ENCODE measurements at places on chromosomes 12 and 14.

- no peak for DNase-seq
These were observed 6.8 kb downstream of the KRT71 start for GRCh38 chr12:52546126-52546525.

DNA sequence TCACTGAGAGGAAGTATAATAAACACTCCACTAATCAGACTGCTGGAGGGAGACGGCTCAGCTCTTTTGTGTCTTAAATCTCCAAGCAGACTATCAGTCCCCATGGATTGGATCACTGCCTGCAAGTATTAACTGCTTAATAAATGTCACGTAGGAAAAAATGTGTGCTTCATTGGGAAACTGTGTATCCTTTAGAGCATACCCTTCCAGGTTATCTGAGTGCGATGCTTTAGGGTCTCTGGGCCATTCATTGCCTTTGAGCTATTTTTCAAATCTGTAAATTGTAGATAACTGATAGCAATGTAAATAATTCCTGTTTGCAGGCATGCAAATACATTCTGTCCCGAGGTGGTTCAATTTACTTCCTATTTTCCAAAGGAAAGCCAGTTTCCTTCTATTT, 45.0 kb upstream of the VASH1 start:
- no peak for DNase-seq

DNA sequence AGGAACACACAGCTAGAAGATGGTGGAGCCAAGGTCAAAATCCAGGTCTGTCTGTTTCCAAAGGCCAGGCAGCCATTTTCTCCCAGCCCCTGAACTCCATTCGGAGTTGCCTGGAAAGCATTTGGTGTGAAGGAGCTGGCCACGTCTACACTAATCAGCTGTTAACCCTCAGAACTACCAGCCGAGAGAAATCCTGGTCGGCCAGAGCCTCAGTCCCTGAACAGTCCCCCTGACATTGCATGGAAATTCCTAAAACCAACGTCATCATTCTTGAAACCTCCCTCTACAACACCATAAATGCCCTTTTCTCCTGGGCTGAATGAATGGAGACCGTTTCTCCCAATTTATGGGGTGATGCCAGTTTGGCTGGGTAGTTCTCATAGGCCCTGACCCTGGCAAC, 245.6 kb downstream of the SLC41A2 start:
- DNase-seq = no peak

- DNase-seq = no peak
These were observed 310.2 kb downstream of the CCDC91 start for GRCh38 chr12:28500373-28501024.

DNA sequence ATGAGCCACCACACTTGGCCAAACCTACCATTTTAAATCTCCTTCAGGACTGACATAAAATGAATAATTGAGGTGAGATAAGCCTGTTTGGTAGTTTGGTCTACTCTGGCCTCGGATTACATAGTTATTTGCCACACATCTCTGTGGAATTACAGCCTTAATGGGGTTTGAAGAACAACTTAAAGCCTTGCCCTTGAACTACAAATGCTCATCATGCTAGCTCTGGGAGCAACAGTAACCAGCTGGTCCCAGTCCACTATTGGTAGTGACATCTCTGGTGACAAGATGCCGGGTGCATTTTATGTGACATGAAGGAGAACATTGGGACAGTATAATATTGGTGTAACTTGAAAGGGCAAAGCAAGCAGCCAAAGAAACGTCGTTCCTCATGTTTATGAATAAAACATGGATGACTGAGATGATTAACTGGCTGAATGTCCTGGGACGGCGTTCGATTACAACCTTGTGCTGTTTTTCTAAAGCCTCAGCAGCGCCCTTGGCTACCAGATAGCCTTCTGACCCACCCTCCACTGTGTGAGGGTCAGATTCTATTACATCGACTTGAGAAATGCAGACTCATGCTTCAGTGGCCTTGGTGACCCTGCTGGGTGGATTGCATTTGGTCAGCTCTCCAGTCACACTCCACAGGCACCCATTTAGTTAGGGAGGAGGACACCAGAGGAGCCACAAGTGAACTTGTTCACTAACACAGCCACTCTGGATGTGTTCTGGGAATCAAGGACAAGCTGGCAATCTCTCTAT, 41.5 kb downstream of the BEST3 start:
- DNase-seq = no peak

DNA sequence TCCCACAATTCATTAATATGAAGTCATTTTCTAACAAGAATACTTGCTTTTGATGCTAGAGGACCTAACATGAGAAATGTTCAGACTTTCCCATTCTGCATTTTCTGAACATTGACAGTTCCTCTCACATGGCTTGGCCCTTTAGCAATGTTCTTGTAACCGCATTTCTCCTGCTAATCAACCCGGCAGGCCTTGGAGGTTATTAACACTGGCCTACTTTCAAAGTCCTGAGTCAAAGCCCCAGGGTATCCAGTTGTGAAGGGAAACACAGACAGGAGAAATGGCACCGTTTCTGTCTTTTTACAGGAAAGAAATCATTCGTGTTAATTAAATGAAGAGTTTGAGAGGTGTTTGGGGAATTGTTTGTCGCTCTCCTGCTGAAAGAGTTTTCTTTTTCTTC, 446.5 kb upstream of the MIS18BP1 start:
- no peak for DNase-seq

GRCh38 chr12:68263366-68263765, 10.0 kb upstream of the IL22 start:
- DNase-seq = no peak

DNA sequence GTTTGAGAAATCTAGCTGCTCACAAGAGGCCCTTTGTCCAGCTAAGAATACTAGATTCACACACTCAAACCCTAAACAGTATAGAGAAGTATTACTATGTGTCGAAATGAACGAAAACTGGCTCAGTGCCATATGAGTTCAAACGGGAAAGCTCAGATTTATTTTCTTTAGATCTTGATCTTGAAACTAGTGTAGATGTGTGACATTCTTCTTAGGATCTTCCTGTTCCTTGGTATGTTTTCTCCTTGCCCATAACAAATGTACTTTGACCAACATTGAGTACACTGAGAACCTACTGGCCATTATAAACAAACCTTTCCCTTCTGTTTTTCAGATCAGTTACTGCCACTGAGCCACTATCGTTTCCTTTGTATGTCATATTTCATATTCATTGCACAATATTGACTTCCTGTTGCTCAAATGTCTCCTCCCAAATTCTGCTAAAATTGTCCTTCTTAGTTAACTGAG, 21.3 kb downstream of the MYBPC1 start:
- DNase-seq = no peak

- DNase-seq = no peak
These were observed 76.4 kb upstream of the DICER1 start for GRCh38 chr14:95233702-95234241.

GRCh38 chr12:105315726-105316125, 14.8 kb upstream of the C12orf75 start:
- no peak for DNase-seq

DNA sequence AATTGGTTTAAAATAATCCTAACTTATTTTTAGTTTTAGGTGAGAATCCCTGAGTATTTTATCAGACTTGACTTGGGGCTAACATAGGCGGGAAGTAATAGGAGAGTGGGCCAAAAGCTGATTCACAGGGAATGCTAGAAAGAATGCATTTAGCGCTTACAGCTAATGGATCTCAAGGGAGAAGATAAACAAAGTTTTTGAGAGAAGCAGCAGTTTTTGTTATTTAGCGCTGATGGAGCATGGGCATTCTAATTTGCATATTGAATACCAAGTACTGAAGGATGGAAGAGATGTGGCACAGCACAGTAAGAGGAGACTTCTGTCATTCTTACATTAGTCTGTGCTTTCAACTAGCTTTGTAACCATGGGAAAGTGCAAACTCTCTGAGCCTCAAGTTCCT, 436.0 kb upstream of the FBXO33 start:
- no peak for DNase-seq

DNA sequence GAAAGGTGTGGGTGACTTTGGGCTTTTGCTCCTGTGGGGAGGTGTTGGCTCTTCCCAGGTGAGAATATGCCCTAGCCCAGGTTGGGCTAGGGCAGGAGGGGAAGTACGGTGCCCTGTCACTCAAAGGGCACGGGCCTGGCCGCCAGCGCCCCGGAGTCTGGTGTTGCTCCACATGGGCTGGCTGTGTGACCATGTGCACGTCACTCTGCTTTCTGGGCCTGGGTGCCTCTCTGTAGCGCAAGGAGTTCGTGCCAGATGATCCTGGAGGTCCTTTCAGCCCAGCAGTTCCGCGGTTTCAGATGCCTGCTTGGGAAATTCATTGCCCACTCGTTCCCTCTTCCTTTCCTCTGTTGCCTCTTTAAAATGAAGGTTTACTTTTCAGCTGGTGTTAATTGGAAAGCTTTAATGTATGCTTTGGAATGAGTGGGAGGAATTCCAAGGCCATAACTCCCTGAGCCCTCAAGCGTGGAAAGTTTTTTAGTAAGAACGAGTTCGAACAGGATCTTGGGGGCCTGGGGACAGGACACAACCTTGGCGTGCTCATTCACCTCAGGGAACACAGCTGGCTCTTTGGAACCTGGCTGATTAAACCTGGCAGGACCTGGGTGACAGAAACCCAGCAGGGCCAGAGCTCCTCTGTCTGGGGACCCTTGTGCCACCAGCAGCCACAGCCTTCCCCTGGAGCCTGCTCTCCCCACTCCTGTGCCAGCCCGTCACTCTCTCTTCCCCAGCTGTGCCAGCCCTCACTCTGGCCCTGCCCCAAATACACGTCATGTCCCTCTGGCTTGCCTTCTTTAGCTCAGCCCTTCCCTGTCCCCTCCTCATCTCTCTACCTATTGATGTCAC, 42.8 kb downstream of the TSPAN9 start:
- DNase-seq = no peak

DNA sequence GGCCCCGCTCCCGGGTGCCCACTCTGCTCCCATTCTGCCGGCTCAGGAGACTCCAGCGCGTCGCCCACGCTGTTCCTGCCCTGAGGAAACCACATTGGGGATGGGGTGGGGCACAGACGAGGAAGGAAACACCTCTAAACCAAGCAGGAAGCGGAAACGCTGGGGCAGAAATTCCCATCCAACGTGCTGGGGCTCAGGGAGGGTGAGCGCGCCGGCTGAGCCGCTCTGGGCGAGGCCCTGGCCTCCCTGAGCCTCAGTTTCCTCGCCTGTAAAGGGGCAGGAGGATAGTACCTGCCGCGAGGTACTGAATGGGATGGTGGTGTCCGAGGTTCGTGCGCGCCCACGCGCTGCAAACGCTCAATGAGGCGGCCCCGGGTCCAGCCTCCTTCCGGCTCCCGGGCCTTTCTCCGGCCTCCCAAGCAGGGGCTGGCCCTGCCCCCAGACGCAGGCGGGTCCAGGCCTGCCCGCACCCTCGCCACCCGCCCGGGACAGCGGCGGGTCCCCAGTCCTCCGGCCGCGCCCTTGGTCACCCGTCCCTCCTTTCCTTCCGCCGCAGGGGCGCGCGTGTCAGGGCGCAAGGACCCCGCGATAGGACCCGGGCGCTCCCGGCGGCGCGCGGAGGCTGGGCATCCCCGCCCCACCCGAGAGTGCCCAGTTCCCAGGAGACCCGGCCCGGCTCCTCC, 673 bp downstream of the BEGAIN start:
- DNase-seq = peak; percentile 32

DNA sequence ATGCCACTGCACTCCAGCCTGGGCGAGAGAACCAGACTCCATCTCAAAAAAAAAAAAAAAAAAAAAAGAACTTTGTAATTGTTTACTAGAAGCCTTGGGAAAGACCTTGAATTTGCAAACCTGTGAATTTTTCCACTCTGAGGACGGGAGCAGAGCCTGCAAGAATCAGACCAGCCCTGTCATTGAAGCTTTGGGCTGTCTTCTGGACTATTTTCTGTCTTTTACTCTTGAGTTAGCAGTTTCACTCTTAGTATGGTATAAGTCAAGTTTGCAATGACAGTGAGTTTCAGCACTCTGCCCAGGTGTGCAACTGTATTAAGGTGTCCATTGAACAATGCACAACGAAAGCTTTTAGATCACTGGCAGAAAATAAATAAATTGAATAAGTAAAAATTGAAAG, 81.4 kb upstream of the KRAS start:
- no peak for DNase-seq

DNA sequence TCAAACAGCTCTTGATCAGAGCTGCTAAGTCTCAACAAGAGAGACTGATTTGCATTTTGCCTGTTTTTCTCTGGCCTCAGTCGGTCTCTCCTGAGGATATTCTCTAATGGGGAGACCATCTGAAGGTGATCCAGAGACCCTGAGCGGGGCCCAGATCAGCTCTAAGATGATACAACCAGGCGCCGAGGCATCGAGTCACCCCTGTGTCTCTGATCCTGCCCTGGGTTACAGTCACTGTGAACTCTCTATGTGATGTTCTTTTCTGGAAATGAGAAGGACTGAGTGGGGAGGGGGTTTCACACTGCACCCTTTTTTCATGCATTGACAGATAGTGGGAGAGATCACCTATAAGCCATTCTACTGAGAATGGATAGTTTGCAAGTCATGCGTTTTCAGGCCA, 247.6 kb upstream of the PWP1 start:
- no peak for DNase-seq

DNA sequence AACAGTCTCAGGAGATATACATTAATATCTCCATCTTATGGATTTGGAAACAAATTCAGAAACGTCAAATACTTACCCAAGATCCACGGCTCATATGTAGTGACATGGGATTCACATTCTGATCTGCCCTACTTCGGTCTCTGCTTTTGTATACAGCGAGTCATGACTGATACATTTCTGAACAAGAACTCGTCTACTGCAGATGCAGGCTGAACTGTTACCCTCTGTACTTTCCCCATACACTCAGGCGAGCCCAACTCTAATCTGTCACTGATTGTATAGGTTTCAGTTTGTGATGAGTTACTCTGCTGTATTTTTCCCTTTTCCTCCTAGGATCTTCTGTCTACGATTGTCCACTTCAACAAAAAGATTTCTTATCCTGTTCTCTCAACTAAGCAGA, 441.6 kb downstream of the CCDC91 start:
- no peak for DNase-seq

GRCh38 chr12:52543985-52544883, 8.7 kb downstream of the KRT71 start:
- no peak for DNase-seq

DNA sequence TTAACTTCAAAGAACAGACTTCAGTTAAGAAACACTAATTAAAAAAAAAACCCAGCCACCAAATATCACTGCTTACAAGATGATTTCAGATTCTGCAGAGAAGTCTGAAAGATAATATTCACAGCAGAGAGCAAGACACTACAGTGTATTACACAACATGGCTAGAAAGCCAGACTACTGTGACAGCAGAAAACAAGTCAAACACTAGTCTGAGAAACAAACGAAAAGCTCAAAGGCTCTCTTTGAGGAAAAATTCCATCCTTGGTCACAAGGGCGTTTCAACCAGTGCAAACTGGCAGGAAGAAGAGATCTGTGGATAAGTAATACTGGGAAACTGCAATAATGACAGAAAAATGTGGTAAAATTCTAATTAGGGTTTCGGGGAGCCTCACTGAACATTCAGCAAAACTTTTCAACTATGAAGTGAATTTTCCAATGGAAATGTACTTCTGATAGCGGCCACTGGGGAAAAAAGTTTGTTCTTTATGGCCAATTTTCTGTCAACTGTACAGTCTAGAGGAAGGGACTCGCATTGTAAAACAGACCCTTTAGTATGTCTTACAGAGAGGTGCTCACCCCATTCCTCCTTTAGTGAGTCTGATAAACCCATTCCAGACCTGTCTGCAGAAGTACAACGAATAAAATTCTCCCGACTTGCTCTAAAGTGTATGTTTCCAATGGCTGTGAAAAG, 50.4 kb downstream of the ACADS start:
- DNase-seq = no peak
